ENCODE measurements at places on chromosomes 6 and 20.

GRCh38 chr6:158516098-158516497 is 43.8 kb upstream of the TMEM181 start:
- no peak for DNase-seq

DNA sequence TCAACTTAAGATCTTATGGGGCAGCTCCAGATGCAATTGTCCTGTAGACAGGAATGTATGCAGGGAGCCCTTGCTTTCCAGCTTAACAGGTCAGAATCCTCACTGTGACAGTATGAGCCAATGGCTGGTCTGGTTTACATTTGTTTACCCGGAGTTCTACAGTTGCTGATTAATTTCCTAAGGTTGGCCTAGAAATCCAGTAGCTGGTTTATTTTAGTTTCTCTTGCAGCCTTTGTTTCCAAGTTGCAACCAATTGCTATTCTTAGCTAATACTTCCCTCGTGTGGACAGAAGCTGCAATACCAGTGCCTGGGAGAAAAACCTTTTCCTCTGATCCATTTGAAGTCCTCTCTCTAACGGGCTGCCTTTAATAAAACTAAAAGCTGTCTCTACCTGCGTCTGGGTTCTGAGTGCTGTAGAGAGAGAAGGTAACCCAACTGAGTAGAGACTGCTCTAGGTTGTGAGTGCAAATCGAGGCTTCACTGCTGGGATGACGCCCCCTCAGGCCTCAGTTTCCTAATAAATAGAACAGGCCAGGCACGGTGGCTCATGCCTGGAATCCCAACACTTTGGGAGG is 45.9 kb downstream of the ZNF217 start:
- peak; percentile 79 for DNase-seq

- DNase-seq: peak; percentile 100
These were observed 68.5 kb downstream of the MRPL14 start for GRCh38 chr6:44058617-44059358.

- no peak for DNase-seq
These were observed 14.4 kb upstream of the SLC16A10 start for GRCh38 chr6:111072801-111073360.

GRCh38 chr6:150091476-150091875 is 22.6 kb upstream of the ULBP3 start:
- DNase-seq: no peak

DNA sequence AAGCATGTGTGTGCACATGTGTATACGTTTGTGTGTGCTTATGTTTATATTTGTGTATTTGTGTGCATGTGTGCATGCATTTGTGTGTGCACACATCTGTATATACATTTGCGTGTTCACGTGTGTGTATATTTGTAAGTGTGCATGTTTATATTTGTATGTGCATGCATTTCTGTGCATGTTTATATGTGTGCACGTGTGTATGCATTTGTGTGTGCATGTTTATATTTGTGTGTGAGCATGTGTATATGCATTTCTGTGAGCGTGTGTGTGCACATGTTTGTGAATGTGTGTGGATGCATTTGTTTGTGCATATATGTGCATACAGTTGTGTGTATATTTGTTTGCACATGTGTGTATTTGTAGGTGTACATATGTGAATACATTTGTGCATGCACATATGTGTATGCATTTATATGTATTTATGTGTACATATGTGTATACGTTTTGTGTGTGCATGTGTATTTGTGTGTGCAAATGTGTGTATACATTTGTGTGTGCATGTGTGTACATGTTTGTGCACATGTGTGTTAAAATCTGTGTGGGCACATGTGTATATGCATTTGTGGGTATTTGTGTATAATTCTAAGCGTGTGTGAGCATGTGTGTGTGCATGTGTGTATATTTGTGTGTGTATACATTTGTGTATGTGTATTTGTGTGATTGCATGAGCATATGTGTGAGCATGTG is 140.4 kb upstream of the AFDN start:
- DNase-seq: no peak

- peak; percentile 42 for DNase-seq
These were observed 5.2 kb upstream of the TP53RK start for GRCh38 chr20:46694484-46694883.

GRCh38 chr6:37061157-37061804 is 55.8 kb downstream of the FGD2 start:
- DNase-seq: no peak

DNA sequence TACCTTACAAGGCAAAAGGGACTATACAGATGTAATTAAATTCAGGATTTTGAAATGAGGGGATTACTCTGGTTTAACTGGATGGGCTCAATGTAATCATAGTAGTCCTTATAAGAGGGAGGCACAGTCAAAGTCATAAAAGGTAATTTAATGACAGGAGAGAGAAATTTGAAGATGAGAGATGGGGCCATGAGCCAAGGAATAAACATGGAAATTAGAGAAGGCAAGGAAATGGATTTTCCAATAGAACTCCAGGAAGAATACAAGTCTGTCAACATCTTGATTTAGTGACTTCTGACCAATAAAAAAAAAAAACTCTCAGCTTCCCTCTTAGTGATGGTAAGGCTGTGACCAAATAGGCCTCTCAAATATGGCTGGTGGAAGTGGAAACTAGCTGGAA is 101.9 kb upstream of the BEND3 start:
- DNase-seq: no peak

DNA sequence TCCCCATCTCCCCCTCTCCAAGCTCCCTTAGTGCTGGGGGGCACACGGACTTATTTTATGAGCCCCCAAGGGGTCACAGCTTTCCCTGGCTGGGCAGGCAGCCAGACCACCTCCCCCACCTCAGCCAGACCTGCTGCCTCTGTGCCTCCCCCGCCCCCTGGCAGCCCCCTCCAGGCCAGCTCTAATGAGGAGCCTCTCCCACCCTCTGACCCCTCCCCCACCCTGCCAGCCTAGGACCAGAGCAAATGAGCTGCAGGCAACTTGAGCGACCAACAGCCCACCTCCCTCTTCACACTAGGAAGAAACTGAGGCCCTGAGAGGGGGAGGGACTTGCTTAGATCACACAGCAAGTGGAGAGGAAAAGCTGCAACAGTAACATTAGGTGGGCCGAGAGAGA is 1.9 kb downstream of the GDF5 start:
- DNase-seq: no peak

- no peak for DNase-seq
These were observed 74.1 kb upstream of the NAA20 start for GRCh38 chr20:19943061-19943521.

GRCh38 chr20:50257860-50258259 is 67.2 kb downstream of the CEBPB start:
- no peak for DNase-seq

DNA sequence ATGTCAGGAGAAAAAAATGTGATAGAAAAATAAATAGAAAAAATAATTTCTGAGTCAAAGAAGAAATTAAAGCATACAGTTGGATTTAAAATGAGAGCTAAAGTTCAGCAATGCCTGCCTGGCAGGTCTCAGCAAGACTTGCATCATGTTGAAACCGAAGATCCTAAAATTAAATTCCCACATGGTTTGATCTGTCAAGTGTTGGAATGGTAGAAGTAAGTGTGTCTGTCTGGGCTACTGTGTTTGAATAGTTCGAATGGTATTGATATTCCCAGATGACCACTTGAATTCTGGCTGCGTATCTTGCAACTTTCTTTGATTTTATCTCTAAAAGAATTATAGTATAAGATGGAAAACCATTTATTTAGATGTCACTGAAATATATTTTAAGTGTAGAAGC is 1349.6 kb downstream of the EPHA7 start:
- DNase-seq: no peak

DNA sequence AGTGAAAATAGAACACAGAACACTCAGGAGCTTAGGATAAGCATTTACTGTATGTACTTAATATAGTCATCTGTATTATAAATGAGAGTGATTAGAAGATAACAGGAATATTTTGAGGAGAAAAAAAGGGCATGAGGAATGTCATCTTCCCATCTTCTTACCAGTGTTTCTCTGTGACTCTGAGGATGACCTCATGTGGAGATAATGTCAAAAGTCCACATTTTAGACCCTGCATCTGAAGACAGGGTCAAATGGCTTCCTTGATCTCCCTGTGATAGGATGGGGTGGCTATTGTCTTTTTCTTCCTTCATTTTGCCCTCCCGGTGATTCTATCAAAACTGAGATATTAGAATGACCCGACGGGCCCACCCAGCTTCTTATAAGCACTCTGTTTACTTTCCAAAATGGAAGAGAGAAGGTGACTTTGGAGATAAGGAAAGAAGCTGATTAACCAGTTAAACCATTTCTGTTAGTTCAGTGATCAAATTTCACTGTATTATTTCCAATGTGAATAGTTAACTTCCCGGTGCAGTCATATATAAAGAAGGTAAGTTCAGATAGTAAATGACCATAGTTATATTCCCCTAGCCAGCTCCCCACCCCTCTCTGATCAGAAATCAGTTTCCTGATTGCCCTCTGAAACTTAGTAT is 115.7 kb upstream of the SALL4 start:
- DNase-seq: no peak

GRCh38 chr6:54191461-54191860 is 80.2 kb downstream of the MLIP start:
- DNase-seq: peak; percentile 39

GRCh38 chr6:26571592-26572296 is 25.0 kb upstream of the ABT1 start:
- DNase-seq: peak; percentile 95

DNA sequence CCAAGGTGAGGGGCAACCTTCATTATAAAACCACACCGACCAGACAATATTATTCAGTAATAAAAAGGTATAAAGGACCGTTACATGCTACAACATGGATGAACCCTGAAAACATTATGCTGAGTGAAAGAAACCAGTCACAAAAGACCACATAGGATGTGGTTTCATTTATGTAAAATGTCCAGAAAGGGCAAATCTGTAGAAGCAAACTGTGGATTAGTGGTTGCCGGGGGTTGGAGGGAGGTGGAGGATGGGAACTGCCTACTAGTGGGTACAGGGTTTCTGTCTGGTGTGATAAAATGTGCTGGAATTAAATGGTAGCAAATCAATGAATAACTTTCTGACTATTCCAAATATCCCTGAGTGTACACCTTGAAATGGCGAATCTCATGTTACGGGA is 10.2 kb upstream of the PRND start:
- DNase-seq: no peak

- DNase-seq: no peak
These were observed 123.0 kb upstream of the SNX9 start for GRCh38 chr6:157699777-157700636.

- DNase-seq: no peak
These were observed 2.8 kb downstream of the SIRPA start for GRCh38 chr20:1897965-1898464.

- no peak for DNase-seq
These were observed 33.4 kb upstream of the SLC35B3 start for GRCh38 chr6:8468552-8469356.

GRCh38 chr6:34580707-34581560 is 24.8 kb upstream of the SPDEF start:
- no peak for DNase-seq

DNA sequence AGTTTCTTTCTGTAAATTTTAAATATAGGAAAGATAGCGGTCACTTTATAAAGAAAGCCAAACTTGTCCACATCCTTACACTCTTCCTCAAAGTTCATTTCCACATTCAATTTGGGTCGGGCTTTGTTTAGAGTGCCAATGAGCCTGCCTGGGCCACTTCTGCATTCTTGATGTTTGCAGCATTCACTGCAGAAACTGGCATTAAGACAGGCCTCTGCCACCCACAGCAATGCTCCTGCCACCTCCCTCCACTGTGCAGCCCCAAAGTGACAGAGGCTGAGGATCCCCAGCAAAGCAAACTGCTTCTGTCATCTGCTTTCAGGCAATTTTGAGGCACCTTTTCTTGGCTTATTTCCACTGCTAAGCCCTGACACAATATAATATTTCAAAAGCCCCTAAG is 61.2 kb downstream of the TNFAIP3 start:
- no peak for DNase-seq

- DNase-seq: no peak
These were observed 98.1 kb downstream of the PREP start for GRCh38 chr6:105304825-105305224.

DNA sequence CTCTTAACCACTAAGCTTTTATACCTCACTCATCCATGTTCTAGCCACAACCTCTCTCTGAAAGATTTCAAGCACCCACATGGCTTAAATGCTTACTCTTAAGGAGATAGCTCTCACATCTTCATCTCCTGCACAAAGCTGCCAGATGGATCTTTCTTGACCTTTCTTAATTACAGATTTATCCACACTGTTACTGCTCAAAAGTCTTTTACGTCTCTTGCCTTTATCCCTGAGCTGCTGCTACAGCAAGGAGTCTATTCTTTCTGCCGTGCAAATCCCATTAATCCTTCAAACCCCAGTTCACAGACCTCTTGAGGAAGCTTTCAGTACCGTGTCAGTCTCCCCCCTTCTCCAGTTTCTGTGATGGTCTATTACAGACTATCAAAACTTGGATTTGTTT is 54.6 kb downstream of the B4GALT5 start:
- DNase-seq: no peak

GRCh38 chr6:88360203-88360797 is 194.2 kb upstream of the CNR1 start:
- DNase-seq: peak; percentile 55

DNA sequence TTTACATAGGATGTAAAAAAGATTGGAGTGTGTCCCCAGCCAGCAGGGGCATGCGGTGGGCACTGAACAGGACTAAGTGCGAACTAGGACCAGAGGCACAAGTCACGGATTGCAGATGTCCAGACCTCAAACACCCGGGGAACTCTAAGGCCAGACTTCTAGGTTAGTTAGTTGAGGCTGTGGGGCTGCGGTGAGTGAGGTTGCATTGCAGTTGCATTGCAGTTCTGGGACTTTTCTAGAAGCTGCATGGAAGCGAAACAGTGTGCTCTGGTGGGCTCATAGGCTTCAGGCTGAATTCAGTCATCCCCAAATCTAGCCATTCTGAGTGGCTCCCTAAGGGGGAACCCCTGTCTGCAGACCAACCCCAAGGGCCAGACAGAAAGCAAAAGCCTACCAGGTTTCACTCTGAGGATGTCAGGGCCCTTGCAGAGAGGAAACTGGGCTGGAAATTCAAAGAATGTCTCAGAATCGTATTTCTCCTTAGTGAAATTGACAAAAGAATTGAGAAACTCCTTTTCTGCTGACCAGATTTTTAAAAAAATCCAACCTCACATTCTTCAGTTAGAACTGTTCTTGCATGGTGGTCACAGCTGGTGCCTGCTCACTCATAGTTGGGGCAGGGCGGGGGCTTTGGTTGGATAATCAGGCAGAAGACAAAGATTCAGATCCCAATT is 182.8 kb downstream of the ZDHHC14 start:
- no peak for DNase-seq

DNA sequence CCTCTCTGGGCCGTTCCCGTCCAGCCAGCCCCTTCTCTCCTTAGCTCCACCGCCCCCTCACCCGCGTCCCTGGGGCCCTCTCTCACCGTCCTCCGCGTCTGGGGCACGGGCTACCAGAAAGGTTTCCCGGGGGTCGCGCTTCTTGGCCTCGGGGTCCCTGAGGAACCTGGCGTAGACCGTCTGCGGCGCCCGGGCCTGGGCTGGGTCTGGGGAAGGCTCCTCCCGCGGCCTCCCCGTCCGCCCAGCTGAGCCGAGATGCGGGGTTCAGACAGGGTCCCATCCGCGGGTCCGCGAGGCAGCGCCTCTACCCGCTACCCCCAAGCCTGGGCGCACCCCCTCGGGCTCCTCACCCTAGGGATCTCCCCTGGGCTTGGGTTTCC is 1.1 kb downstream of the TULP1 start:
- DNase-seq: no peak
